ENCODE measurements at places on chromosomes 6 and 20.

GRCh38 chr6:158505194-158505593 lies 54.7 kb upstream of the TMEM181 start:
- no peak for DNase-seq

- no peak for DNase-seq
Observed at GRCh38 chr20:6708010-6708409, 59.5 kb upstream of the BMP2 start.

- no peak for DNase-seq
Observed at GRCh38 chr6:156822747-156823206, 45.6 kb downstream of the ARID1B start.

GRCh38 chr6:136500414-136500813 lies 49.8 kb downstream of the MAP7 start:
- DNase-seq: no peak

GRCh38 chr6:33430991-33431879 lies 11.4 kb downstream of the SYNGAP1 start:
- DNase-seq: peak; percentile 91

Data from CD8-positive, alpha-beta memory T cell (primary cell).